ENCODE measurements at places on chromosomes 6 and 20.

GRCh38 chr6:117561128-117561527 lies 41.2 kb downstream of the GOPC start:
- no peak for DNase-seq

DNA sequence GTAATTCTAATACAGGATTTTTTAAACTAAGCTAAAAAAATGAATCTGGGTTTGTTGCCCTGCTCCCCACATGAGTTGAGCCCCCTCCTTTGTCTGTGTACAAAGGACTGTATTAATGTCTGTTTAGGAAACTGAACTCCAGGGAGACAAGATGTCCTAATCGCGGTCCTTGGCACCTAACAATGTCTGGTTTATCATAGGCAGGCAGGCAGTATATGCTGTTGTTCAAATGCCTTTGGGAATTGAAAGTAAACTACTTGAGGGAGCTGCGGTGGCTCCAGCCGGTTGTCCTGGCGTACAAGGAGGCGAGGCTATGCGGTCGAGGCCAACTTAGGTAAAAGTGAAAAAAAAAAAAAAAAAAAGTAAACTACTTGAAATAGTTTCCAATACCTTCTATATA lies 98.5 kb downstream of the TULP4 start:
- DNase-seq: no peak

DNA sequence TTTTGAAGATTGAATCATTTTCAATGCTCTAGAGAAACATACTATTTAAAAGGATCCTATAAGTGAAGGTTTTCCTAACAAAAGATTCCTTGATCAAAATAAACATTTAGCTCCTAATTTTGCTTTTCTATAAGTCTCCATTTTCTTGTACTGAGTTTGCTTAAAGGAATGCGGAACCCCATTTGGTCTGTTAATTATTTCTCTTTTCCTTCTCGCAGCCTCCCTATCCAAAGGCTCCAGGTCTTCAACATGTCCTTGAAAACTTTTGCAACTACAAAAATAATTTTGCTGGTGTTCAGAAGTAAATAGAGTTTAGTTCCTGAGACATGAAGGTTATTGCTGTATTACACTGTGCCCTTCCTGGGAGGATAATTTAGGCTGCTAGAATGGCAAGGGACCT lies 8.3 kb upstream of the NPEPL1 start:
- no peak for DNase-seq

DNA sequence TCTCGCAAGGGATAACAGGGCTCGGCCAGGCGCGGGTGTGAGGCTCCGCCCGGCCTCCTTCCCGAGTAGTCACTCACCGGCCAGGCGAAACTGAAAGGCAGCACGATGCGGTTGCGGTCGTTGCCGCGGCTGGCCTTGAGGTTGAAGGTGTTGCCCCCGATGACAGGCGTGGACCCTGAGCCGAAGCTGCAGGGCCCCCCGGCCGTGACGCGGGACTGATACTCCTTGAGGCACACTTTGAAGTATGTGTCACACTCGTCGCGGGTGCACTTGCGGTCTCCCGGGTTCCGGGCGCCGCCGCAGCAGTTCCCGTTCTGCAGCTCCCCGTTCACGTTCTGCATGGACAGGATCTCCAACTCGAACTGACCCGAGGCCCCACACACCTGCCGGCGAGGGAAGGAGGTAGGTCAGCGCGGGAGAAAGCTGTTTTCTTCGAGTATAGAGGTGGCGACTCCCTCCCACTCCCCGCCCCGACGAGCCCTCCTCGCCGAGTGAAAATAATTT lies 1.1 kb downstream of the JAG1 start:
- DNase-seq: no peak

- DNase-seq: no peak
Measured at GRCh38 chr20:4029505-4030467, 14.4 kb upstream of the RNF24 start.

- no peak for DNase-seq
Measured at GRCh38 chr6:56891754-56892153, 63.2 kb upstream of the BEND6 start.

DNA sequence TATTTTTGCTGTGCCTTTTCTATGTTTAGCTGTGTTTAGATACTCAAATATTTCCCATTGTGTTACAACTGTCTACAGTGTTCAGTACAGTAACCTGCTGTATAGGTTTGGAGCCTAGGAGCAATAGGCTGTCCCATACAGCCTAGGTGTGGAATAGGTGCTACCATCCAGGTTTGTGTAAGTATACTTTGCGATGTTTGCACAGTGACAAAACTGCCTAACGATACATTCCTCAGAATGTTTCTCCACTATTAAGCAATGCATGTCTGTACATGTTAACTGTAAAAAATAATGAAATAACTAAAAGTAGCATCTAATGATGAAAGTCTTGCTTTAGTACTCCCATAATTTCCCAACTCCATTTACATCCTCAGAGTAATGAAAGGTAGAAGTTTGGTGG lies 46.0 kb downstream of the SERAC1 start:
- no peak for DNase-seq

DNA sequence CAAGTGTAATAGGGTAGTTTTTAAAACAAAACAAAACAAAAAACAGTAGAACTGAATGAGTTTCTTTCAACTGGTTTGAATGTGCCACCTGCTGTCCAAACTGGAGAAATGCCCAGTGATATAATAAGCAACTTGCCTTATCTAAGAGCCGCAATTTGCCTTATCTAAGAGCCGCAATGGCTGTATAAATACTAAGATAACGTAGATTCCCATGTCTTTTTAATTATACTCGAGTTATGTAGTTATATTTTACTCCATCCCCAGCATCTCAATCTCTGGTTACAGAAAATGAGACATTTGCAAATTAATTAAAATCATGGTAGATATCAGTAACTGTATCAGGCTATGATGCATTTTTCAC lies 67.2 kb downstream of the RPP40 start:
- no peak for DNase-seq

GRCh38 chr6:20845592-20845991 lies 311.3 kb downstream of the CDKAL1 start:
- no peak for DNase-seq

DNA sequence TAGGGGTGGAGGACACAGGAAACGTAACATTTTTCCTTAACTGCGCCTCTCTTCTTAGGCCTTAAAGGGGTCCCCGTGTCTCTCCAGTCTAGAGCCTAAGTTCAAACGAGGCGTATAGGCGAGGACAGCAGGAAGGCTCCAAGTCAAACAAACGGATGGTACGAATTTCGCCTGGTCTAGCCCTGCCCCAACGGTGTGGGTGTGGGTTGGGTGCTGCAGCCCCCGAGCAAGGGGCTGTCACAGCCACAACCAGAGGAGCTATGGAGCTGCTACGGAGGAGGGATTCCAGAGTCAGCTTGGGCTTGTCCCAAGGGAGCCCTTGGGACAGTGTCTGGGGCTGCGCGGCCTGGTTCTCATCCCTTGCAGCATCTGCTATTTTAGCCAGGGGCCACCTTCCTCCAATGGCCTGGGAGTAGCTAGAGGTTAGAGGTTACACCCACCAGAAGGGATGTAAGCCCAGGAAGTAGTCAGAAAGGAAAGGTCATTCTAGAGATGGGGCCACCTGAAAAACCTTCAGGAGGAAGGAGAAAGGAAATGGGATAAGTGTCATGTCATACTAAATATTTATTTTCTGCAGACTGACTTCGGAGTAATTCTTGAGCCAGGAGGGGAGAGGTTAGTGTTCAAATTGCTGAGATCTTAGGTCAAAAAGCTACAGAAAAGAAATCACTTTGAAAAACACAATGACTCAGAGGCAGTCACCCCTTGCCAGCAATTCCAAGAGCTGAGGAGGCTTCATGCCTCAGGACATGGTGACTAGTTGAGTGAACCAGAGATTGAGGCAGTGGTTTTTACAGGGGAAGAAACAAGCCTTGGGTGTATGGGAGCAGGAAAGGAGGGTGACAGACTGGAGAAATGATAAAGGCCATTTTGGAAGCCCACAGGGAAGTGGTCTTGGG lies 21.7 kb downstream of the VPS52 start:
- DNase-seq: no peak

DNA sequence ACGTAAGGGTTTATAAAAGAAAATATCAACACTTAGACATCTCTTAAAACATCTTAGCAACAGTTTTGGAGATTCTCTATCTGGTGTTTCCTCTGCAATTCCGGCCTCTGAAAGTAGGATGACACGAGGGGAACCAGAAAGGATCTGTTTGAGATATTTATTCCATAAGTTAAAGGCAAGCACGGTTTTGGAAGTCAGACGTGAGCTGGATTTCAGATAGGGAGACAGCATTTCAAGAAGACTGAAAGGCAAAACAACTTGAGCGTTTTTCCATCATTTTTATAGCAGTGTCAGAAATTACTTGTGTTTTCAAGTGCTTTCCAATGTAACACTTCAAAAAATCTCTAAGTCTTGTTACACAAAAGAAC lies 52.9 kb upstream of the BTN3A2 start:
- DNase-seq: no peak

GRCh38 chr6:136784910-136785746 lies 7.1 kb downstream of the MAP3K5 start:
- peak; percentile 41 for DNase-seq

DNA sequence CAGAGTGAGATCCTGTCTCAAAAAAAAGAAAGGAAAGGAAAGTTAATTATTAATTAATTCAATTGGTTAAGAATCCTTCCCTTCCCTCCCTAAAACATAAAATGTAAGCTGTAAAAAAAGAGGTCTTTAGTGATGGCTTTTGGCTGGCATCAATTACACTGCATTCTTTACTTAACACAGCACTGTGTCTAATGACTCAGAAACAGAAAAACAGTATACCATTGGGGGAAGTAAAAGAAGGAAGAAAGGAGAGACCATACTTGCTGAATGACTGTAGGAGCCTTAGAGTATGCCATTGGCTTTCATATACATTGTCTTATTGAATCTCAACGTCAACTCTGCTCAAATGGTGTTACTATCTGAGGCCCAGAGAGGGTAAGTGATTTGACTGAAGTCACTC lies 18.3 kb upstream of the CITED2 start:
- DNase-seq: no peak

GRCh38 chr6:30839671-30840070 lies 44.6 kb upstream of the DDR1 start:
- DNase-seq: no peak

- DNase-seq: peak; percentile 56
Measured at GRCh38 chr6:52063584-52064344, 23.6 kb downstream of the PKHD1 start.

DNA sequence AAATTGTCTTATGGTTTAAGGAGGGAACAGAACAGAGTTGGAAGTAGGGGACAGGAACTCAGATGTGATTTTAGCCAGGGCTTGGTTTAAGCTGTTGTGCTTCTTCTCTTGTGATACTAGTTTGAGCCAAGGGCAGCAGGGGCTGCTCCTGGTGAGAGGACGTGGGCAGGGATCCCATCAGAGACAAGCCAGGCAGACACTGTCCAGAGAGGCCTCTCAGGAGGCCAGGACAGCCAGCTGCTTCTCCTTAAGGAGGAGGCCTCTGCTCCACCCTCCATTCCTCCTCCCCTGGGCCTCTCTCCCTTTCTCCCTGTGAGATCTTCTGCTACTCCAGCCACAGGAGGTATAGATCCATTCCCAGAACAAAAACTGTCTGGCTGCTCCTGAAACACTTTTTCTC lies 108.4 kb upstream of the MLN start:
- no peak for DNase-seq

DNA sequence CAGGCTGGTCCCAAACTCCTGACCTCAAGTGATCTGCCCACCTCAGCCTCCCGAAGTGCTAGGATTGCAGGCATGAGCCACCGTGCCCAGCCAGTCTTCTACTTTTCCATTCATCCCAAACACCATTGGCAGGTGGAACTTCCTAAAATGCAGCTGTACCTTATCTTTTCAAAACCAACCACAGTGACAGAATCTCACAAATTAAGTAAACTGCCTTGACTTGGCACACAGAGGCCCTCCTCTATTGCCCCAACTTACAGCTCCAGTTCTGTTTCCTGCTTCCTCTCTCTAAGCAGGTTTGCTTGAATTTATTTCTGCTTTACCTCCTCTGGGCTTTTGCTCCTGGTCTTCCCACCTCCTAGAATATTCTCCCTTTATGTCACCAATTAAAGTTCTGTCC lies 7.6 kb downstream of the MYB start:
- DNase-seq: no peak

DNA sequence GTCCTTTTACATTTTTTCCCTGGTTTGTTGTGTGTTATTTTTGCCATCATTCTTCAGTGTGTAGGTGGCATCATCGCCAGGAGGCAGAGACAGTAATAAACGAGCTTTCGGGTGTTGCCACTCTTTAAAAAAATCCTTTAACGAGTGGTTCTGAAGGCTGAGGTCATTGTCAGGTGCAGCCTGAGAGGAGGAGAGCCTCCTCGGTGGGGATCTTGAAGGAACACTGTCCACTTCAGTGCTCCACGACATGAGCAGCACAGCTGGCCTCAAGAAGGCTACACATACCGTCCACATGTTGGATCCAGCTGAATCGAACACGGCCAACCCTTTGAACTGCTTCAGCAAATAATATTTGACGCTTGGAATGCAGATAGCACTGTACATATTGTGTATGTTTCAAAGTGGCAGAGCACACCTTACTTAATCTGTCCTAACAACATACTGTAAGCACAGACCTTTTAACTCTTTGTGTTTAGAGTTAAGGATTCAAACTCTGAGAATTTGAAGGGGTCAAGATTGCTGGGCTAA lies 48.0 kb upstream of the FOXQ1 start:
- DNase-seq: no peak

DNA sequence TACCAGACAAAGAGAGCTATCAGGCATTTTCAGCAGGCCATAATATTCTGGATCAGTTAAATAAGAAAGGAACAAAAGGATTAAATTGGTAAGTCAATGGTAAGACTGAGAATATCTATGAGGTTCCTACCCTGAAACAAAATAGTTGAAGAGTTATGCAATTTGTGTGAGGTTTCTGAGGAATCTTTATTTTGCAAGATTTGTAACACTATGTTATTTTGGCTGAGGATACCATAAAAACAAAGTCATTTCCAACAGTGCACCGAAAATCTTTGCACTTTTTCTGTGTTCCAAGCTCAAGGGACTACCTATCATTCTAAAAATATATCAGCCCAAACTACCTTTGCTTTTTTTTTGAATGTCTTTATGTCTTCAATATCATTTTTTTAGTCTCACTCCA lies 383.3 kb upstream of the CITED2 start:
- no peak for DNase-seq

DNA sequence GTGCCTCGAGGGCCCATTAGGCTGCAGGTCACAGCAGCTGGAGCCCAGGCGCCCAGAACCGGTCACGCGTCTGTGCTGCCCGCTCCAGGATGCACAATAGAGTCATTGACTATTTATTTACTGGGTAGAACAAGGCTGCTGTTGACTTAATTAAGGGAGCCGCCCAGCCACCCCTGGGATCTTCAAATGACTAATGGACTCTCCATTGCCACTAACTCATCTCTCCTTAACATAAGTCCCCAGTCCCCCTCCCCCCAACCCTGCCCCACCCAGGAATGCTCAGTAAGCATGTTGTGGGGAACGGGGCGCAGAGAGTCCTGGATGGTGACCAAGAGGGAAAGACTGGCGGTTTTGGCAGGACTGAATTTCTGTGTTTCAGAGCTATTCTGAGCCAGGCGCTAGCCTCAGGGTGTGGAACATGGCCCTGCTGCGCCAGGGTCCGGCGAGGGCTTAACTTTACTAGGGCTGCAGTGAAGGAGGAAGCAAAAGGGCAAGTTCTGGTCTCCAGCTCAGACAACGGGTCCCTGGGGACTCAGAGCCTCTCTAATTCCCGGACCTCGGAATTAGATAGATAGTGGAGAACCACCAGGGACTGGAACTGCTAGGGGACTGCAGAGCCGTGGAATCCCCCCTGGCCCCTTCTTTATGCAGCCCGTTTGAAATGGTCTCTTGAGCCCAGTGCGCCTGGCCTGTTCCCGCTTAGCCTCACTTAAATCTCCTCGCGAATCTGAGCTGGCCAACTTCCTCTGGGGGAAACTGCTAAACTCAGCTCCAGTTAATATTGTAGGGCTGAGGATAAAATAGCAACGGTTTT lies 1.5 kb upstream of the GRIK2 start:
- DNase-seq: no peak
